ENCODE measurements at places on chromosomes 2 and 18.

DNA sequence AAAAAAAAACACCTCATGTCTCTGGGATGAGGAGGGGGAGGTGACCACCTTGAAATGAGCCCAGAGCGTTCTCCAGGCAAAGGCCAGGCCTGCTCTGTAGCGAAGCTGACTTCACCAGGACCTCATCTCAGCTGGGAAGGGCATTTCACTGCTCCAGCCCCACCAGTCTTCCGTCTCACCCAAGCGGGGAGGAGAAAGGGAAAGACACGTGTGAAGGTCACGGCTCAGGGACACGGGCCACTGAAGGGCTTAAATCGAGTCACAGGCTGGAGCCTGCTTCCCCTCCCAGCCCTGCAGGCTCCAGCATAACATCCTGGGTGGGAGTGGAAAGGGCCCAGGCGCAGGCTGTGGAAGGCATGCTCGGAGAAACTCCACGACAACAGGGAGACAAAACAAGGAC is 18.1 kb downstream of the THAP4 start:
- DNase-seq, result no peak

DNA sequence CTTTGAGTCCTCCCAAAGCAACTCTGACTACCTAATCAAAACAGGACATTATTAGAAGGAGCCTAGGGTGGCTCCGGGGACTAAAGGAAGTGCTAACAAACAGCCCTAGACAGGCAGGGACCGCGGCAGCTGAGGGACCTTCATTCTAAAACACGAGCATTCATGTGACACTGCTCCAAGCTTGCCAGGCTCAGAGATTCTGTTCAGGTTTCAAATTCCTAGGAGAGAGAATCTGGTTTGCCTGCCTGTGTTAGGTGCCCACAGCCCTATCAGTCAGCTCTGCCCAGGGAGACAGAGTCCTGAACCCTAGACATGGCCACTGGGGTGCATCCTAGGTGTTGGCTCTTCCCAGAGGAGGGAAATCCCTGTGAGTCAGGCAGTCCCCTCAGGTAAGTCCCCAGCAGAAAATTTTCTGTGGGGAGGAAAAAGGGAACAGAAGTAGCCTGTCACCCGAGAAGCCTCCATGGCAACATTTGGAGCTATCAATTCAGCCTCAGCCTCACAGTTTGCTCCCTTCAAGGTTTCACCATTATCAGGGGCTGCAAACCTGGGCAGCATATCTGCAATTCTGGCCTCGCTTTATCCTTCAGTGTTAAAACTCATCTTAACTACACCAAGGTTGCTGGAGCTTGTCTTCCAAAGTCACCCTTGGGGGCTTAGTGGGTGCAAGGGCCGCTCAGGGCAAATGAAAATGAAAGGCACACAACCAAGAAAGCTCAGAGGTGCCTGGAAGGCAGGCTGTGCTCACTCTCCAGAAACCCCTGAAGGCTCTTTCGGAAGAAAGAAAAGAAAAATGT is 28.6 kb downstream of the PCBP1 start:
- no peak for DNase-seq

DNA sequence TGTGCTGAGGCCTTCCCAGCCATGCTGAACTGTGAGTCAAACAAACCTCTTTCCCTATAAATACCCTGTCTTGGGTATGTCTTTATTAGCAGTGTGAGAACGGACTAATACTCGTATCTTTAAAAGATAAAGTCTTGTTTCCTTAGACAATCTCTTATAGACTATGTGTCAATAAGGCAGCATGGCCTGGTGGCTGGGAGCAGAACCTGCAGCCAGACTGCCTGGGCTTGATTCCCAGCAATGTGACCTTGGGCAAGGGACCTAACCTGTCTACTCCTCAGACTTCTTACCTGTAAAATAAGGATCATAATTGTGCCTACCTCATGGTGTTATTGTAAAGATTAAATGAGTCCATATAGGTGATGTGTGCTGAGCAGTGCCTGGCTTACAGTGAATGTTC is 198.7 kb downstream of the CDH20 start:
- DNase-seq, result no peak

DNA sequence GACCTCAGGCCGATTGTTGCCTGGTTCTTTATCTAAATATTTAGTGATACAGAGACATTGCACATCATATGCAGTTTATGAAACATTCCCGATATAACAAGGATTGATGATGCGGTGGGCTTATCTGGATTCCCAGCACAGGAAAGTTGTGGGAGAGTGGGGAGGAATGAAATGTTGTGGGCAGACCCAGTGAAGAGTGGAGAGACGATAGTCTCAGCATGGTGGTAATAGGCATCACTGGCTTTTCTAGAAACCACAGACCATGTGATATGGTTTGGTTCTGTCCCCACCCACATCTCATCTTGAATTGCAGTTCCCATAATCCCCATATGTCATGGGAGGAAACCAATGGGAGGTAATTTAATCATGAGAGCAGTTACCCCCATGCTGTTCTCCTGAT is 34.8 kb upstream of the RND3 start:
- no peak for DNase-seq

DNA sequence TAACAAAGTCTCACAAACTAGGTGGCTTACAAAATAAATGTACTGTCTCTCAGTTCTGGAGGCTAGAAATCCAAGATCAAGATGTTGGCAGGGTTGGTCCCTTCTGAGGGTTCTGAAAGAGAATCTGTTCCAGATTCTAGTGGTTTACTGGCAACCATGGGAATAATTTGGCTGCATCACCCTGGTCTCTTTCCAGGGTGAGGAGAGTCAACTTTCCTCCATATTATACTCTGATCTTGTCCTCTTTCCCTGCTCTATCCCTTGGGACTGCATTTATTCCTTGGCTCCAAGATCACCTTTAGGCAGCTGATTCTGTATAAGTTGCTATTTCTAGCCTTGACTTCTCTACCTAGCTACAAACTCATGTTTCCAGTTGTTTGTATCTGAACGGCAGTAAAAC is 35.2 kb downstream of the SLC40A1 start:
- no peak for DNase-seq

- no peak for DNase-seq
Observed at GRCh38 chr2:159988412-159988970, 73.9 kb downstream of the PLA2R1 start.

- DNase-seq, result peak; percentile 76
Observed at GRCh38 chr2:102848366-102848839, 86.6 kb downstream of the TMEM182 start.

All from NCI-H1436 (cell line).